Cortex of kidney (tissue), 1 donor: ENCODE measurements at places on chromosomes 4 and X.

- DNase-seq, result no peak
Measured at GRCh38 chrX:130716781-130717413, 186.1 kb downstream of the ENOX2 start.

- DNase-seq, result no peak
Measured at GRCh38 chr4:132108784-132109183, 1040.3 kb upstream of the PCDH10 start.

DNA sequence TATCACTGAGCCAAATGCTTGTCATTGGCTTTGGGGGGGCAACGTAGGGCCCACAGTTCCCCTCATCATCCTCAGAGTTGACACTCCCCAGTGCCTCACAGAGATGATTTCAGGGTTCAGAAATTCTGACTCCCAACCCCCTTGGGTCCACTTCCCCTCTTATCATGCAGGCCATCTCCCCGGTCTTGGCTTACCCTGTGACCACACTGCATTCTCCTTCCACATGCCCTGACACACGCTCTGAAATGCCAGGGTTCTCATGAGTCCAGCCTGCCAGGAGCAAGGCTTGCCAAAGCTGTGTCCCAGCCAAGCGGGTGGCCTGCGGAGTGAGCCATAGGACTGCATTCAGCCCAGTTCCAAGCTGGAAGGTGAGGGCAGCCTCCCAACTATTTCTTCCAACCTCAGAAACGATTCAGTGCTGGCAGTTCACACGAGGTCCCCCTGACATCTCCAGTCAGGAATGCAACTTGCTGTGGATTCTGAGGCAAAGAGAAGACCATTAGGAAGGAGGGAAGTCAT, 101.2 kb downstream of the SMIM20 start:
- no peak for DNase-seq

- DNase-seq, result no peak
Measured at GRCh38 chr4:17400686-17401085, 111.2 kb downstream of the QDPR start.

DNA sequence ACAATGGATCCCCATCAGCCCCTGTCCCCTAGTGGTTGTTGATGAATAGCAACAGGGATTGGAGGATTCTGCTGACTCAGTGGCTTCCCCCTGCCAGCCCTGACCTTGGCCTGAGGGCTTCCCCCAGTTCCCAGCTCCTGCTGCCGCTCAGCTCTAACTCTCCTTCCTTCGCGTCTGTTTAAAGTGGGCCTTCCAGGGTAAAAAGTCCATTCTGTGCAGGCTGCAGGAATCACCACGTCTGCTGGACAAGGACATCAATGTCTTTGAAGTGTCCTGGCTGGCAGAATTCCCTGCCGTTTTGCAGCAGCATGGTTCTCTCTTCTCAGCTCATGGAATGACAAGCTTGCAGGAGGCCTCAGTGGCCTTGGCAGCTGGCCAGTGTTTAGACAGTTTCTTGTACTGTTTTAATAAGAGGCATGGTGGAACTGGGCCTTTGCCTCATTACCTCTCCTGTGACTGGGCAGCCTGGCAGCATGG, 152.5 kb upstream of the STX18 start:
- DNase-seq, result no peak

- no peak for DNase-seq
Measured at GRCh38 chr4:25424539-25425228, 47.6 kb downstream of the ANAPC4 start.

GRCh38 chrX:65607070-65607742, 60.2 kb upstream of the MSN start:
- no peak for DNase-seq

DNA sequence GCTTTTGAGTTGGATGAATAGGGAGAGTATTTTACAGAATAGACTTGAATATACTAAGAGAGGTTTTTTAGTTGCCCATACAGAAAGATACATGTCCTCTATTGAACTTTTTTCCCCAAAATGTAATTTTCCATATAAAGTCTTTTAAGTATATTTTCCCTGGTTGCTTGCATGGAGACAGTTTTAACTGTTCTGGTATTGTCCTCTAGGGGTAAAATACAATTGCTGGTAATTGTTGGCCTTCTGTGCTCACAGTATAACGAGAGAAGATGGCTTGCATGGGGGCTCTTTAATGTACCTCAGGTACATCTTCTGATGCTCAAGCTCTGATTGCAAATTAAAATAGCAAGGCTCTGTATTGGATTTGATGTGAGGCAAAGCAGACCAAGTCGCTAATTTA, 136.1 kb downstream of the ARX start:
- no peak for DNase-seq

DNA sequence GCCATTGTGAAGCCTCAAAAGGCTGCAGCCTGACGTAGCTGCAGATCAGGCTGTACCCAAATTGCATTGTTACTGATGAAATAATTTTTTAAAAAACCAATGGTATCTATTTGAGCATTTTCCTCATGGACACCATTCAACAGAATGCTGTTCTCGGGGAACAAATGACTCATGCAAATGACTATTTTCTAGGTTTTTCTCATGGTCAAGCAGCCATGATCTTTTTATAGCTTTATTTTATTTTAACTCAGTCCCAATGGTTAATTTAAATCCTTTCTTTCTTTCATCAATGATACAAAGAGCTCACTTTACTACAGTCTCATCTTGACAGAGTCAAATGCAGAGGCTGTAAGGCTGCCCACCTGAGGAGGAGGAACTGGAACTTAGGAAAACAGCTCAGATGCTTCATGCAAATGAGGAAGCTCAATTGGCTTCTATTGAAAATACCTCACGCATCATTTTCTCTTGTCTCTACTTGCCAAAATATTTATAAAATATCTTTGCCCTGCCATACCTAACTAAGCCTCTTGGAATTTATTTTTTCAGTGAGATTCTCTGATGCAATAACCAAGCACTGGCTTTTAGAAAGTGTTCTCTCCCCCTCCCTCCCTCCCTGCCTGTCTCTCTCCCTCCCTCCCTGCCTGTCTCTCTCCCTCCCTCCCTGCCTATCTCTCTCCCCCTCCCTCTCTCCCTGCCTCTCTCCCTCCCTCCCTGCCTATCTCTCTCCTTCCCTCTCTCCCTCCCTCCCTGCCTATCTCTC, 81.0 kb downstream of the SORBS2 start:
- no peak for DNase-seq

GRCh38 chr4:76492055-76492454, 57.0 kb downstream of the SHROOM3 start:
- no peak for DNase-seq

GRCh38 chr4:85784947-85785346, 310.0 kb downstream of the ARHGAP24 start:
- DNase-seq, result no peak

- DNase-seq, result no peak
Measured at GRCh38 chr4:140237616-140238350, 83.8 kb upstream of the MAML3 start.
